ENCODE measurements at places on chromosomes 1 and 21.
A peak's percentile ranks its signal among the peaks of the same experiment; 100 is the strongest.

- H3K36me3 ChIP-seq, result no peaks in the 10 kb centered on the region
- no peak overlapping the region for H3K4me3 ChIP-seq
- peak overlapping the region; percentile 41 for H3K27ac ChIP-seq
- DNase-seq, result peak; percentile 72
- no peaks in the 10 kb centered on the region for H3K27me3 ChIP-seq
Measured at GRCh38 chr1:223831755-223832636, 13.8 kb downstream of the TP53BP2 start.

DNA sequence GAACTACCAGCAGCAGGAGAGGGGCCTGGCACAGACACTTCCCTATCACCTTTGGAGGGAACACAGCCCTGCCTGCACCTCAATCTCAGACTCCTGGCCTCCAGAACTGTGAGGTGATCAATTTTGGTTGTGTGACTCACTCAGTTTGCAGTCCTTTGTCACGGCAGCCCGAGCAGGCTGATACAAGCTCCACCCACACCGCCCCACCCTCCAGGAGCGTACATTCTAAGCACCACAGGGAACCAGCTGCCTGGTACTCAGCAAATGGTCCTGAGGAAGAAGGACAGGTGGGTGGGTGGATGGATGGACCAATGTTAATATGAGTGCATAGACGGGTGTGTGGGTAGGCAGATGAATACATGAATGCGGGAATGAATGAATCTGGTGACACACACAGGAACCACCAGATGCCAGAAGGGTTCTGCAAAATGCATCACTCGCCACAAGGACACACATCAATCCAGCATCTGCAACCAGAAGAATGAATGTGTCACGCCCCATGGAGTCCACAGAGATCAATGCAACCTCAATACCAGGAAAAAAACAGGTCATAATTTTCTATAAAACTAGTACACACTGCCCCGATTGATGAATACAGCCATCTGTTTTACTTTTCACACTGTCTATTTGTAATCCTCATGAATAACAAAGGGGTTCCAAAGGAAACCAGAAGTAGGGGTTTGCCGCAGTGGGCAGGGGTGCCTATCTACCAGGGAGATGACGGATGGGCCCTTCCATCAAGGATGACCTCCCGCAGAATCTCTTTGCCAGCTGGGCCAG is 284.5 kb downstream of the NPHP4 start:
- no peak for DNase-seq
- no peaks in the 10 kb centered on the region for H3K4me1 ChIP-seq
- H3K36me3 ChIP-seq, result no peaks in the 10 kb centered on the region
- no peaks in the 10 kb centered on the region for H3K27me3 ChIP-seq
- peak overlapping the region; percentile 22 for H3K4me3 ChIP-seq
- no peak overlapping the region for H3K27ac ChIP-seq

- no peak overlapping the region for H3K4me3 ChIP-seq
- H3K27ac ChIP-seq, result no peak overlapping the region
- H3K36me3 ChIP-seq, result peaks cover 87% of the 10 kb centered on the region
- DNase-seq, result no peak
- no peaks in the 10 kb centered on the region for H3K4me1 ChIP-seq
- H3K27me3 ChIP-seq, result no peaks in the 10 kb centered on the region
Measured at GRCh38 chr1:11067716-11068599, 8.1 kb upstream of the SRM start.

DNA sequence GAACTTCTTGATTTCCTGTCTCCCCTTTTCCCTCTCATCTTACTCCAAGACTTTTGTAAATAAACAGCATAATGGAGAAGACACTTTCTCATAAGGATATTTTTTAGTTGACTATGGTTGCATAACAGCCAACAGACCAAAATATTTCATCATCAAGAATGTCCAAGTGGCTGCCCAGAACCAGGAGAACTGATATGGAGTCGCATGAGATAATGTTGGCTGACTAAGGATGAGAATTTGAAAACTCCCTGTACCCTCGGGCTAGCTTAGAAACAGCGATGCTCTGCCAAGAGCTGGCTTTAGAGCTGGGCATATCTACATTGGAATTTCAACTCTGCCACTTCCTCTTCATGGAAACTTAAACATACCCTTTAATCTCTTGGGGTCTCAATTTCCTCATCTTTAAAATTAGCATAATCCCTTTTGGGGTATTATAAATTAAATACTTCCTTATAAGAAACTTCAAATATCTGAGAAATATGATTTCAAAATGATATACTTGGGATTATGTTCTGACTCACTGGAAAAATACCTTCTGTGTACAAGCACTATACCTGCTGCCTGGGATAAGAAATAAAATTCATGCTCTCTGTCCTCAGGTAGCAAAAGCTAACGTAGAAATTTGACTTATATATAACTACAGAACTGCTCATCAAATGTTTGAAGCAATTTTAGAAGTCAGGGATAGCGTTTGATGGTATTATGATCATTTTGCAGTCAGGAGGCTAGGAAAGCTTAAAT is 777.3 kb downstream of the LTN1 start:
- H3K27ac ChIP-seq, result no peak overlapping the region
- H3K4me1 ChIP-seq, result no peaks in the 10 kb centered on the region
- H3K36me3 ChIP-seq, result no peaks in the 10 kb centered on the region
- H3K27me3 ChIP-seq, result no peaks in the 10 kb centered on the region
- H3K4me3 ChIP-seq, result no peak overlapping the region
- DNase-seq, result peak; percentile 35

DNA sequence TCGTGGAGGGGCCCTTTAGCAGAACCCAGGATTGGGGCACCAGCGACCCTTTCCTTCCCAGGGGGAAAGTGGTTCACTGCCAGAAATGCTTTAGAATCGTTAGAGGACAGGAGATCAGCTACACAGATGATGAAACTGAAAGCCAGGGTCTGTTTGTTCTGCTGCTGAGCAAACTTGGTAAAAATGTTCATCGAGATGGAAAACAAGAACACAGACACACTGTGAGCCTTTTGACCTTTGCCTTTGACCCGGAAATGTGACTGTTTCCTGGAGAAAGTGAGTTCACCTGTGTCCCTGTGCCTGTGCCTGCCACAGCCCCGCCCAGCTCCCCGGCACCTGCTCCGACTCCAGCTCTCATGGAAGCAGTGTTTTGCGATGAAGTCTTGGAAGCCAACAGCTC is 234.3 kb downstream of the CAMTA1 start:
- DNase-seq, result no peak
- no peaks in the 10 kb centered on the region for H3K36me3 ChIP-seq
- H3K27me3 ChIP-seq, result peaks cover 49% of the 10 kb centered on the region
- H3K4me3 ChIP-seq, result no peak overlapping the region

- no peaks in the 10 kb centered on the region for H3K36me3 ChIP-seq
- no peak overlapping the region for H3K27ac ChIP-seq
- no peaks in the 10 kb centered on the region for H3K4me1 ChIP-seq
- H3K27me3 ChIP-seq, result no peaks in the 10 kb centered on the region
Measured at GRCh38 chr1:151352021-151352718, 5.1 kb upstream of the RFX5 start.

DNA sequence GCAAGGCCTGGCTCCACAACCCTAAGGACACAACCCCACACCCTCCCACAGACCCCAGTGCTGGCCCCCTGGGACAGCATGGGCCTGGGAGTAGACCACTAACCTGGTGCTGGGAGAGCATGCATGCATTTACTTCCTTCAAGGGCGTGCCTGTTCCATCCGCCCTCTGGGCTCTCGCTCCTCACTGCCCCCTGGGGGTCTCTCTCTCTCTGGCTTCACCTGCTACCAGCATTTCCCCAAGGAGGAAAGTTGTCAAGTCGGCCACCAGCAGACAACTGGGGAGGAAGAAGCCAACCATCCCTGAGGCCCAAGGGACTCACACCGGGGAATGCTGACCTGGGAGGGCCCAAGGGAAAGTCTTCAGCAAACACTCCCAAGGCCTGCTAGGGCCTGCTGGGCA is 6.5 kb downstream of the LRP8 start:
- no peaks in the 10 kb centered on the region for H3K27me3 ChIP-seq
- H3K36me3 ChIP-seq, result peaks cover 44% of the 10 kb centered on the region
- no peak overlapping the region for H3K27ac ChIP-seq
- DNase-seq, result no peak

DNA sequence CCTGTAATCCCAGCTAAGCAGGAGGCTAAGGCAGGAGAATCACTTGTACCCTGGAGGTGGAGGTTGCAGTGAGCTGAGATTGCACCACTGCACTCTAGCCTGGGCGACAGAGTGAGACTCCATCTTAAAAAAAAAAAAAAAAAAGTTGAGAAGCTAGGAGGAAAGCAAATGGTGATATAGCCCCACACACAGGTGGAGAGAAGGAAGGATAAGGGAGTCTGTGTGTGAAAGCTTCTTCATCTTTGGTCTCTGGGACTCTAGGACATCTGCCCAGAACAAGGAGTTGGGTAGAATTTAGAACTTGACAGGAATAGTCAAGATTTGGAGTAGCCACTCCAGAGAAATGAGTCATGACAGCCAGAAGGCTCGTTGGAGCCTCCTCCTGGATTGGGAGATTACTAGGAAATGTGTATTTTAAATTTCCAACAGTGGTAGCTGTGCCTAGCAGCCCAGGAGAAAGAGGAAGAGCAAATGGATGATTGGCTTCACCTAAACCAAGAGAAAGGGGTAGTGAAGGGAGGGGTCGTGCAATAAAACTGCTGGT is 19.9 kb downstream of the NPL start:
- no peaks in the 10 kb centered on the region for H3K36me3 ChIP-seq
- no peaks in the 10 kb centered on the region for H3K4me1 ChIP-seq
- DNase-seq, result no peak
- no peaks in the 10 kb centered on the region for H3K27me3 ChIP-seq
- no peak overlapping the region for H3K4me3 ChIP-seq

- no peak overlapping the region for H3K4me3 ChIP-seq
- no peak overlapping the region for H3K27ac ChIP-seq
- peak; percentile 3 for DNase-seq
- no peaks in the 10 kb centered on the region for H3K36me3 ChIP-seq
- peaks cover 32% of the 10 kb centered on the region for H3K27me3 ChIP-seq
- H3K4me1 ChIP-seq, result no peaks in the 10 kb centered on the region
Measured at GRCh38 chr1:48526008-48526710, 54.2 kb upstream of the SPATA6 start.

DNA sequence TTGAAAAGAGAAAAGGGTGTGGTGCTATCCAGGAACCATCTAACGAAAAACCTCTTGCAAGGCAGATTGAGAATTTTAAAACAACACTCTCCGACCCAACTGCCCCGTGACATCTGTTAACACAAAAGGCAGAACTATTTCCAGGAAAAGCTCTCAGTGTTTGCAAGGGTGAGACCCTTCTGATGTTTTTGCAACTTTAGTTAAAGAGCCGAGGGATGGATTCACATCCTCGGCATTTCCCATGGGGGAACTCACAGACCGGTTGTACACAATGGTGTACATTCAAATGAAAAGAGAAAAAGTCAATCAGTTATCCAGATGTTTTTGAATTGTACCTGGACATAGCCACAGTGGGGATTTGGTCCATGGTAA is 120.0 kb downstream of the NGF start:
- no peak for DNase-seq
- no peaks in the 10 kb centered on the region for H3K36me3 ChIP-seq
- no peaks in the 10 kb centered on the region for H3K4me1 ChIP-seq
- H3K4me3 ChIP-seq, result no peak overlapping the region
- no peaks in the 10 kb centered on the region for H3K27me3 ChIP-seq

DNA sequence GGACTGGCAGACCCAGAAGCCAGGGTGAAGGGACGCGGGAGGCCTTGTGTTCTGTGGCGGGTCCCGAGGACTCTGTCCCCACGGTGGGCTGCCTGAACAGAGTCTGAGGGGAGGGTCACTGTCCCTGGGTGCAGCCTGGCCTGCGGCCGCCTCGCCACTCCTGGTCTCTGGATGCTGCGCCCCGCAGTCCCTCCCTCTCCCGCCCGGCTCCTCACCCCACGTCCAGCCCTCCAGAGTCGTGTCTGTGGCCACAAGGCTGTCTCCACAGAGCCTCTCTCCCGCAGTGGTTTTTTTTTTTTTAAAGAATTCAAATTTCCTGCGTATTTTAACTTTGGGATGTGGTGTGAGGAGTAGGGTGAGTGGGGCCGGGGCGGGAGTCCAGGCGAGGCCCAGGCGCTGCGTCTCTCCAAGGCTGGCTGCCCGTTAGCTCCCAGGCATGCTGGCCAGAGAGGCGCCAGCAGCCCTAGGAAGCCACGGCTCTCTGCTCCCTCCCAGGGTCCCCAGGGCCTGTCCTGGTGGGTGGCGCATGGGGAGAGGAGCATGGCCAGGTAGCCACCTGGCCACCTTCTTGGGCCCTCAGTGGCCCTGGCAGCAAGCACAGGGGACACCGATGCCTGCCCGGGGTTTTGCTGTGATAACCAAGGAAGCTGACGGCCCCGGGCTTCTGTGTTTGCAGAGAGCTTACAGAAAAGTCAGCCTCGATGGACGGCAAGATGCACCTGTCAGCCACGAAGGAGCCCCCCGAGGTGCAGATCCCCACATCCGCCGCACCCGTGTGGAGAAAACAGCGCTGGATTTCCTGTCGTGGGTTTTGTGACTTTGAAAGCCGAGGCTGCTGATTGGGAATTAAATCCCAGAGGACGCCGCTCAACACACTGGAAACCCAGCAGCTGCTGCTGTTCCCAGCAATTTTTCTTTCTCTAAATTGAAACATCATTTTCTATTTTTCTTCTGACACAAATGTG is 72.8 kb downstream of the MORN1 start:
- H3K4me1 ChIP-seq, result peaks cover 80% of the 10 kb centered on the region
- H3K27ac ChIP-seq, result no peak overlapping the region
- H3K27me3 ChIP-seq, result no peaks in the 10 kb centered on the region
- H3K4me3 ChIP-seq, result no peak overlapping the region

GRCh38 chr1:21891621-21892479 is 45.3 kb downstream of the HSPG2 start:
- no peak overlapping the region for H3K27ac ChIP-seq
- peaks cover 12% of the 10 kb centered on the region for H3K4me1 ChIP-seq
- no peaks in the 10 kb centered on the region for H3K27me3 ChIP-seq
- H3K4me3 ChIP-seq, result no peak overlapping the region
- DNase-seq, result no peak

DNA sequence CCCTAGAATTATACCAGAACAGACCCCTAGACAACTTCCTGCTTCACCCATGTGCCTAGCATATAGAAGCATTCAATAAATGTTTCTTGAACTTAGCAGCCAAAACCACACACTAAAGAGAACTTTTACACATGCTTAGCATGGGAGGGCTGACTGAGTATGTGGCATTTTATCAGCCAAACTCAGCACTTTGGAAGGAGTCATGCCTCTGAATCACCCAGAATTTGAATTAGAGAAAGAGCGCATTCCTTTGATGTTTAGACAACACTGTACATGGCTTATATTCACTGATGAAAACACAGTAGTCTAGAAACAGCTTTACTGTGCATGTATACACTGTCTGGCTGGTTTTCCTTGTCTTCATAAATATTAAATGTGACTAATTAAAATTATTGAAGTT is 26.1 kb downstream of the SPAG17 start:
- H3K36me3 ChIP-seq, result no peaks in the 10 kb centered on the region
- peak; percentile 26 for DNase-seq
- H3K4me3 ChIP-seq, result no peak overlapping the region
- peak overlapping the region; percentile 29 for H3K27ac ChIP-seq
- H3K4me1 ChIP-seq, result no peaks in the 10 kb centered on the region
- H3K27me3 ChIP-seq, result no peaks in the 10 kb centered on the region

- no peaks in the 10 kb centered on the region for H3K27me3 ChIP-seq
- H3K36me3 ChIP-seq, result no peaks in the 10 kb centered on the region
- H3K27ac ChIP-seq, result no peak overlapping the region
- no peaks in the 10 kb centered on the region for H3K4me1 ChIP-seq
- no peak overlapping the region for H3K4me3 ChIP-seq
Measured at GRCh38 chr1:177306981-177307380, 136.2 kb downstream of the BRINP2 start.
